ENCODE measurements at places on chromosomes 16 and 17.

GRCh38 chr17:38871247-38872015 is 1.6 kb downstream of the LASP1 start:
- peak; percentile 89 for DNase-seq

GRCh38 chr17:57532556-57532955 is 212.5 kb downstream of the CCDC182 start:
- DNase-seq = no peak

DNA sequence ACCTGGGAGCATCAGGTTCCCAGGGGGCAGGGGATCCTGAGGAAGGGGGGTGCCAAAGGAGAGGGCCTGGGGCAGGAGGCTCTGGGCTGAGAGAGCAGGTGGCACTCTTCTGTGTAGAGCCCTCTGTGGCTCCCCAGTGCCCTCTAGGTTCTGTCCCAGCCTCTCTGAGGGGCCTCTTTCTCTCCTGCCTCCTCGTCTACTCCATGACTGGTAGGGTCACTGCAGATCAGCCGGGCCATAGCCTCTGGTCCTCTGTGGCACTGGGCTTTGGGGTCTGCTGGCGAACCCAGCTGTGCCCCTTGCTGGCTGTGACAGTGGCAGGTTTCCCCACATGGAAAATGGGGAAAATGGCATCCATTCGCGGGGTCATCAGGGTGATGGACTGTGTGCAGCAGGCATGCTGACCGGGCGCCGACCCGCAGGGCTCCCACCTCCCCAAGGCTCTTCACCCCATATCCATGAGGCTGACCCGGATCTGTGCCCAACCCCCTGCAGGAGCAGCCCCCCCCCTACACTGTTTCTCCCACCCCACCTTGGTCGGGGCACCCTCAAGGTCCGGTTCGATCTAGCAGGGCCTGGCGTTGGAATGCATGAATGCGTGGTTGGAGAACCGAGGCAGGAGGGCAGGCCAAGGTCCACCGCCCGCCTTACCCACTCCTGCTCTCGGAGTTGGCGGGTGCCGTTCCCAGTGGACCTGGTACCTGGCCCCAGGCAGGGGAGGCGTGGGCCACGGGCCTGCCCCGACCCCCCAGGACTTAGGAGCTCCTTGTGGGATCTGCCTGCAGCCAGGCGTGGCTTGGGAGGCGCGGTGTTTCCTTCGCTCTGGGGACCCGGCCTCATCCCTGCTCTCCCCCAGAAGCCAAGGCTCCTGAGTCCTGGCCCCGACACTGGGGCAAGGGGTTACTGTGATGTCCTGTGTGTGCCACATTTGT is 6.5 kb downstream of the GLIS2 start:
- DNase-seq = no peak

- no peak for DNase-seq
These were observed 84.7 kb upstream of the ELAC2 start for GRCh38 chr17:13102477-13102876.

GRCh38 chr16:1923299-1924034 is 5.3 kb upstream of the HS3ST6 start:
- no peak for DNase-seq

- peak; percentile 54 for DNase-seq
These were observed 7.3 kb downstream of the MFSD6L start for GRCh38 chr17:8791910-8792270.

GRCh38 chr17:50672831-50673551 is 34.7 kb downstream of the ANKRD40 start:
- no peak for DNase-seq

DNA sequence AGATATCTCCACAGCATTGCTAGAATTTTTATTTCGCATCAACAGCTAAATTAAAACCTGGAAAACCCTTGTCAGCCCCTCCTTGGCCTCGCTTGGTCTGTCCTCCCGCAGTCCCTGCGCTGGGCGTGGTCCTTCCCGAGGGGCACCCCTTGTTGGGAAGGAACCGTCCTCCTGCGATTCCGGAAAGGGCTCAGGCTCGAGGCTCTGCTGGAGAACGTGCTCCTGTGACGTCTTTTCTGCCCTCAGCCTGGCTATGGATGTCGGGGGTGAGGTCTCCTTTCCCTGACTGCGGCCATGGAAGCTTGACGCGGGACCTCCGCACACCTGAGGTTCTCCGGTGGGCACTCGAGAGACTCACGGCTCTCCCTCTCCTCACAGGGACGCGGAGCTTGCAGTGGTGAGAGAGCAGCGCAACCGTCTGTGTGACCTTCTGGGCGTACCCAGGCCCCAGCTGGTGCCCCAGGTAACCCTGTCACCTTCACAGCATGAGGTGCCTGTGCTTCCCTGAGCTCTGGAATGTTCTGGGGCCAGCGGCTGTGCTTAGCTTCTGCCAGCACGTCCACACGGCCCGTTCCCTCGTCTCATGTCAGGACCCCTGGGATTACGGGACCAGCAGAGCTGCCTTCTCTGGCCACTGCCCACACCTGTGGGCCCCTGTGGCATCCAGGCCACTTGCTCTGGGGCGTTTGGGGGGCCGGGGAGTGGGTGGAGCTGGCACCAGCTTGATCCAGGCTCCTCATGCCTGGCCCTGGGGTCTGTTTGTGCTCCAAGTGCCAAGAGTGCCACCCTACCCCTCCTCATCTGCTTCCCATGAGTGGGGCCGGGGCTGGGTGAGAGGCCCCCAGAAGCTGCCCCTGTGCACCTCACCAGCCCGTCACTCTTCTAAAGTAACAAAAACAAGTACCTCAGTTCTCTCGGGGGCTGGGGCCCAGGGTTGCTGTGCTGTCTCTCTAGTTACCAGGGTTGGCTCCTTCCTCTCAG is 101.5 kb upstream of the ZNF750 start:
- no peak for DNase-seq

GRCh38 chr16:46607529-46607928 is 13.7 kb downstream of the SHCBP1 start:
- DNase-seq = peak; percentile 68

DNA sequence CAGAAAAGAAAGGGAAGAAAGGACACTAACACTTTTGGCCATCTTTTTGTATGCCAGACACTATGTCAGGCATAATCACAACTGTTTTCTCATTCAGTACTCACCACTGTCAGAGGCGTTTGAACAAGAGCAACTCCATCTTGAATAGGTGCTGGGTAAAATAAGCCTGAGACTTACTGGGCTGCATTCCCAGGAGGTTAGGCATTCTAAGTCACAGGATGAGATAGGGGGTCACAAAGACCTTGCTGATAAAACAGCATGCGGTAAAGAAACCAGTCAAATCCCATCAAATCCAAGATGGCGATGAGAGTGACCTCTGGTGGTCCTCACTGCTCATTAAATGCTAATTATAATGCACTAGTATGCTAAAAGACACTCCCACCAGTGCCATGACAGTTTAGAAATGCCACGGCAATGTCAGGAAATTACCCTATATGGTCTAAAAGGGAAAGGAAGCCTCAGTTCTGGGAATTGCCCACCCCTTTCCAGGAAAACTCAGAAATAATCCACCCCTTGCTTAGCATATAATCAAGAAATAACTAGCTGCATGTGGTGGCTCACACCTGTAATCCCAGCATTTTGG is 14.9 kb upstream of the LYRM9 start:
- no peak for DNase-seq

- DNase-seq = no peak
These were observed 20.7 kb upstream of the CSNK1D start for GRCh38 chr17:82294064-82294773.

- no peak for DNase-seq
These were observed 33.0 kb downstream of the USP10 start for GRCh38 chr16:84732674-84733352.

- no peak for DNase-seq
These were observed 5.3 kb upstream of the HAS3 start for GRCh38 chr16:69100071-69100691.

GRCh38 chr17:43532581-43532980 is 13.6 kb downstream of the ETV4 start:
- DNase-seq = no peak

DNA sequence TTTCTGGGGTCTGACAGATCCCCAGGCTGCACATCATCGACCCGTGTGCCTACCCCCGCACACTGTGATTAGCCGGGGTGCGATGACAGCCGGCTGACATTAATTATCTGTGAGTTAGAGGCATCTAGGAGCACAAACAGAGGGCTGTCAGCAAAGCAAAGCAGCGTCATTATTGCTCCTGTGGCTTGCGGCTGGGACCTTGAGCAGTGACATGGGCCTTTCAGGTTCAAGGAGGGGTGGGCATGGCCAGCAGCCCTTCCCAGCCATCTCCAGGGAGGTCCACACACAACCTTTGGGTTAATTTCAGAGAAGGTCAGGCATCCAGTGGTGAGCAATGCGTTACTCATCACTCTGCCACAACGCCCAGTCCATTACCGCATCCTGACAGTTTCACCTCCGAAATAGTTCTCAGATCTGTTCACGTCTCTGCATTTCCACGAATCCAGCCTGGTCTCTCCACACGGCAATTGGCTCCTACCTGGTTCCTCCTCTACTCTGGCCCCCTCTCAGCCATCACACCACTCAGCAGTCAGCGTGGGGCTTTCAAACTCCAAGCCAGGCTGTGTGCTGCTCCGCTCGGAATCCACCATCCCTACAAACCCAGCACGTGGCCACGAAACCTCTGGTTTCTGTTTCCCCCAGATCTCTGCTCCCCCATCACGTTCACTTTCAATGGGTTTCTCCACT is 249.7 kb upstream of the C16orf82 start:
- peak; percentile 43 for DNase-seq

GRCh38 chr17:228951-229708 is 47.7 kb upstream of the DOC2B start:
- DNase-seq = no peak

GRCh38 chr16:71672803-71673581 is 47.0 kb downstream of the MARVELD3 start:
- no peak for DNase-seq

- peak; percentile 35 for DNase-seq
These were observed 56.6 kb upstream of the GSE1 start for GRCh38 chr16:85556456-85557082.

- no peak for DNase-seq
These were observed 9.3 kb upstream of the CAPNS2 start for GRCh38 chr16:55557186-55557585.

GRCh38 chr17:49910094-49910857 is 58.7 kb upstream of the DLX4 start:
- DNase-seq = peak; percentile 12

DNA sequence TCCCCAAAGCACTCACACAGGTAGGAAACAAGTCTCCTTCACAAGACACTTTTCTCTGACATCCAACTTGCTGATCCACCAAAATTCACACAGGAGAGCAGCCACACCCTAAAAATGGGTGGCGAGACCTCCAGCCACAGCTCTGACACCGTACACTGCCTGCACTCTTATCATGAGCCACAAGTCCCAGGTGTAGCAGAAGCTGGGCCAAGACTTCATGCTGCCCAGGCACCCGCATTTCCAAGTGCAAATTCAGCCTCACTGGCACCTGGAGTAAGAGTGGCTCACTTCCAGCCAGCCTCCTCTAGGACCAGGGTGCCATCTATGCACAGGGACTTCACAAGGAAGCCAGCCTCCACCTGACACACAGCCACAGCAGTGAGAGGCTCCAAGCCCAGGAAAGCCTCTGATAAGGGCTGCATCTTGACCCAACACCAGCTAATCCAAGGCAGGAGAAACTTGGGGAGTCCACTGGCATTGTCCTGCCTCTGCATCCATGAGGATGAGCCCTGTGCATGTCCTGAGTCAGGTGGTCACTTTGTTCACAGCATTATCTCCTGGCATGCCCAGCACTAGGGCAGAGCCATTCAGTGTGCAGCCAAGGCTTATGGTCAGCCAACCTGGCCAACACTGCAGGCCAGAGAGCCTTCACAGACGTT is 2.6 kb upstream of the ZNF768 start:
- no peak for DNase-seq

GRCh38 chr16:57563487-57563750 is 21.0 kb downstream of the ADGRG5 start:
- no peak for DNase-seq

DNA sequence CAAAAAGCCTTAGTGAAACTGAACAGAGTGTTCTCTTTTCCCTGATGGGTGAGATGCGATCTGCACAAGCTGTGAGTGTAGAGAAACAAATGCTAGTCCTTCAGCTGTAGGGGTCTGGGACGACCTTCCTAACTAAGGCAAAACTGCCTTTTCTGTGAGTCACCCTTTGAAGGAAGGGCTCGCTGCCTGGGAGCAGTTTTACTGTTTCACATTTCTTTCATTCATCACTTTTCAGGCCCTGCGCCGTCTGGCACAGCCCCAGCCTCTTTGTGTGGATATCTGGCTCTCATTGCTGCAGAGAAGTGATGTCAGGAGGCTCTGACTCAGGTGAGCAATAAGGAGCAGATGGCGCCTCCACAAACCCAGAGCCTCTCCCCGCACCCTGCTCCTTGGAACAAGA is 57.4 kb downstream of the HS3ST3A1 start:
- no peak for DNase-seq

DNA sequence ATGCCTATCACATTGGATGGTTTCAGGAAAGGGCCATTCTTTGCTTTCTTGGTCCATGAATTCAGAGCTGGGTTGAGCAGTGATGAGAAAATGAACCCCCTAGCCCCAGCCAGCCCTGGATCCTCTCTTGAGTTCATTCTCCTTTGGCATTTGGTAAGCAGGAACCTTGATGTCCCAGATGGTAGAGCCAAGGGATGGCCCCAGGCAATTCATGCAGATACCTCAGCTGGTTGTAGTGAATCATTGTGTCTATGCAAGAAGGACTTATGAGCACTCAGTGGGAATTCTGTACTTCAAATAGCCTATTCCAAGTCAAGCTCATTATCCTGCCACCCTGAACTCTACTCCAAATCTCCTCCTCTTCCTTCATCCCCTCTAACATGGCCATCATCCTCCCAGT is 412.7 kb downstream of the UTP18 start:
- no peak for DNase-seq

GRCh38 chr17:77038884-77039555 is 101.7 kb upstream of the SEC14L1 start:
- no peak for DNase-seq

DNA sequence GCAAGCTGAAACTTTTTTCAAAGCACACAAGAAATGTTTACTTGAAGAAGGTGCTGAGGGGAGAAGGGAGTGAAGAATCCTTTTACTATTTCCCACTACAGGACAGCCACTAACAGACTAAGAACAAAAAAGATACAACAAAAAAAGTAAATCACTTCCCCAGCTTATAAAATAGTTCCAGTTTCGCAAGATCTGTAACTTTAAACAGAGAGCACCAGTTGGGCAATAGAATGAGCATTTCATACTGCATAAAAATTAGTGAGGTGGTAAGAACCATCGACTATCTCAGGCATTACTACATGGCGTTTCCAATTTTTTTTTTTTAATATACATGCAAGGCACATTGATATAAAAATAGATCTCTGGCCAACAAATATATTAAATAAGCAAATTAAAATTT is 11.1 kb downstream of the CRYBA1 start:
- no peak for DNase-seq

GRCh38 chr16:11456741-11457140 is 111.5 kb downstream of the RMI2 start:
- DNase-seq = no peak

GRCh38 chr17:32806646-32807045 is 70.3 kb downstream of the MYO1D start:
- DNase-seq = no peak

- no peak for DNase-seq
These were observed 13.5 kb upstream of the PRKAR1A start for GRCh38 chr17:68498479-68499326.

- no peak for DNase-seq
These were observed 65.6 kb downstream of the SDR42E1 start for GRCh38 chr16:81945665-81946064.

GRCh38 chr17:80545499-80545826 is 825 bp downstream of the RPTOR start:
- DNase-seq = peak; percentile 61

Measured in RKO (cell line).